ENCODE measurements at places on chromosomes 1 and 21. TPM values are rescaled to one million over a fixed set of nuclear protein-coding genes. Genes with fewer than 3 reads are reported as not detected.

DNA sequence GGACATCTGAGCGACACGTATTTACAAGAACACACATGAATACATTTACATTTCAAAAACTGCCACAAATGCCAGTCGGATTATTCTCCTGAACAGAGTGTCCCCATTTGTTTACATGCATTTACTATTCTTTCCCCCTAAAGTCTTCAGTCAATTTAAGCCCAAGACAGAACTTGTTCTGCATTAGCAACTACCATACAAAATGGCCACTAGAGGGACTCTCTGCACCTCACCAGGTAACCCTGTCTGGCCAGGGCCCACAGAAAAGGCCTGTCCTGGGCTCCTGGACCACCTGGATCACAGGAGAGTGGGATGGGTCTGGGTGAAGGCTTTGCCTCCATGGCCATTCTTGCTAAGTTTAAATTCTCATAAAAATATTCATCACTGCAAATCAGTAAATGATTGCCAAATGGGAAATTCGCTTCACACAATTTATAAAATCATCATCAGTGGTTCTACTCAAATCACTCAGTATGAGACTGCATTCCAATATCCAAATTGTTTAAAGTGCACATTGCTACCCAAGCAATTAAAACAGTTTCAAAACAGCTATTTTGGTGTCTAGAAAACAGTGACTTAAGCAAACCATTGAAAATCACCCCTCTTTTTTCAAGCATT lies 12.5 kb upstream of the GUCA2A start:
- H3K36me3 ChIP-seq: peaks cover 1% of the 10 kb centered on the region
- H3K4me3 ChIP-seq: no peak overlapping the region
- H3K4me1 ChIP-seq: peaks cover 2% of the 10 kb centered on the region

The ZNF683 gene
- 0.65 TPM for total RNA-seq

The KIAA1614 gene
- 9.8 TPM for total RNA-seq

DNA sequence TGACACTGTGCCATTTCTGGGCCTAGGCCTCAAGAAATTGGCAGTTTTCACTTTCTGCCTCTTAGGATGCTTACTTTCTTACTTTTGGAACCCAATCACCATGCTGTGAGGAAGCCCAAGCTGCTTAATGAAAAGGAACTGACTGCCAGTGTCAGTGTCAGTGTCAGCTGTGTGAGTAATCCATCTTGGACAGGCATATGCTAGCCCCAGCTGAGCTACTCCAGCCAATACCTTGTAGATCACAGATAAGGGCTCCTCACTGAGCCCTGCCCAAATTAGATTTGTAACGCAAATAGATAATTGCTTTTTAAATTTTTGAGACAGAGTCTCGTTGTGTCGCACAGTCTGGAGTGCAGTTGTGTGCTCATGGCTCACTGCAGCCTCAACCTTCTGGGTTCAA lies 59.6 kb downstream of the SELENOF start:
- H3K4me3 ChIP-seq: no peak overlapping the region
- DNase-seq: no peak
- H3K27me3 ChIP-seq: no peaks in the 10 kb centered on the region
- no peak overlapping the region for H3K27ac ChIP-seq

The TSPAN1 gene
- 3.2 TPM for total RNA-seq
